Stimulated activated CD4-positive, alpha-beta T cell treated with anti-CD3 and anti-CD28 coated beads, Interleukin-1b, Interleukin-23, amount 100 ng/mL, for 1 hour (primary cell): ENCODE measurements at places on chromosomes 4 and X.

DNA sequence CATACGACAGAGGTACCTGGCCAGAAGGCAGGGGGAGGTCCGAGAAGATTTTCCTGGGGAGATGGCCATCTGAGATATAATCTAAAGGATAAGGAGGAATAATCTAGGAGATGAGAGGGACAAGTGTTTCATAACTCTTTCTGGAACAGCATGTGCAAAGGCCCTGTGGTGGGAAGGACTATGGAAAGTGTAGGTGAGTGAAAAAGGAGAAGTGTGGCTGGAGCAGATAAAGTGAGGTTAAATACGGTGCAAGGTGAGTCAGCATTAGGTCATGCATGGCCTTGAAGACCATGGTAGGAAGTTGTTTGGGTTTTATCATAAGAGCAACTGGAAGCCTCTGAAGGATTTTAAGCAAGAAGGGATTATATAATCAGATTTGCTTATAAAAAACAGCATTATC lies 34.6 kb upstream of the MTM1 start:
- no peak for DNase-seq

GRCh38 chr4:176043838-176044588 lies 21.6 kb upstream of the WDR17 start:
- DNase-seq, result no peak

GRCh38 chr4:174133551-174133950 lies 149.9 kb downstream of the FBXO8 start:
- no peak for DNase-seq

GRCh38 chrX:115491766-115492165 lies 69.2 kb upstream of the PLS3 start:
- no peak for DNase-seq

DNA sequence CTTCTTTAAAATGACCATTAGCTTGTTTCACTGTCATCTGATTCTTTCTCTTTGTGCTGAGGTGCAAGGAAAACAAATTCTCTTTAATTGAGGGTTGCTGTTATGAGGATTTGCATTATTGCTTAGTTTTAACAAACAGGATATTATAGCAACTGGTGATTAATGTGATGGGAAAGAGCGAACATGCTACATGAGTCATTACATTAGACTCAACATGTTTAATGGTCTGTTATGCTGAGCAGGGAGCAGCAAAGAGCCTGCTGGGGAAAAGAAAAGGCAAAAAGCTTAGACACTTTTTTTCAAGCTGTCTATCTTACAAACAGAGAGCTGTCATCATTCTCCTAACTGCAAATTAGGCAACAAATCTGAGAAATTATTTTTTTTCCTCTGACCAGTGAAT lies 230.5 kb upstream of the LCORL start:
- DNase-seq, result no peak

DNA sequence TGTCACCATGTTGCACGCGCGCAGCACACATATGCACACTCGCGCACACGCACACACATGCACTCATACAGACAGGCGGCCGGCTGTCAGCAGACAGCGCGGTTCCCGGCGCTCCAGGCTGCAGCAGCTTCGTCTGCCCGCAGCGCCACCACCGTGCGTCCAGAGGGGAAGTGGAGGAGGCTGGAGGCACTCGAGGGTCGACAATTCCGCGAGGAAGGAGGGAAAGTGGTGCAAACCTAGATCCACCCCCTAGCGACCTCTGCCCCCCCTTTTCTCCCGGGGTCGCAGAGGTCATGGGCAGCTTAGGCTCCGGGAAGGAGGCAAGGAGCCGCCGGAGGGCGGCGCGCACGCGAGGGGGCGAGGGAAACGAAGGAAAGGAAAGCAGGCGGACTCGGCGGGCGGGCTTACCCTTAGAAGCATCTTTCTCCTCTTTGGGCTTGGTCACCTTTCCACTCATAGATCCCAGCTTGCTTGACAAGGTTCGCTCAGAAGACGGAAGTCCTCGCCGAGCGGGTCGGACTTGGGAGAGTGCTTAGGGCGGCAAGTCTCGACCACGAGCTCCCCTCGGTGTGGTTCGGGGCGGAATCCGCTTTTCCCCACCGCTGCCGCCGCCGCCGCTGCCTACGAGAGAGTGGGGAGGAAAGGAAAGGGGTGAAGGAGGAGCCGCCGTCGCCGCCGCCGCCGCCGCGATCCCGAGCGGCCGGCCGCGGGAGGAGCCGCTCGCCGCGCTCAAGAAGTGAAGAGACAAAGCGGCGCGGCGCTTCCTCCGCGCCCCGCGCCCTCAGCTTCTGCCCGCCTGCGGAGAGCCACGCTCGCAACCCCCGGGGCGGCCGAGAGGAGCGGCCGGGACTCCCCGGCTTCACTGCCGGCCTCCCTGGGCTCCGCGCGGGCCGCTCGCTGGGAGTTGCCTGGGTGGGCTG lies 326.6 kb upstream of the F9 start:
- DNase-seq, result no peak

DNA sequence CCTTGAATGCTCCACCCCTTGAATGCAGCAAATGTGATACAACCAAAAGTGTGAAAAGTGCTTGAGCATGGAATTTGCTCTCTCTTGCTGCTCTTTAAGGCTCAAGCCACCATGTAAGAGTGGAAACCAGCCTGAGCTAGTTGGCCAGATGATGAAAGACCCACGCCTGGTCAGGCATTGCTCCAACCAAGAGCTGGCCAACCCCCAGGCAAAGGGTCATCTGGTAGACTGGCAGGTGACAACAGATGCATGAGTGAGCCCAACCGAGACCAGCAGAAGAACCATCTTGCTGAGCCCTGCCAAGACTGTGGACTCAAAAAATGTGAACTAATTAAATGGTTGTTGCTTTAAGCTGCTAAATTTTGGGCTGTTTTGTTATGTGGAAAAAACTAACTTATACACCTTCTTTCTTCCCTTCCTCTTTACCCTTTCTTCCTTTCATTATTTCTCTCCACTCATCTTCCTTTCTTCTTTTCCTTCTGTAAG lies 32.7 kb downstream of the ADGRG2 start:
- no peak for DNase-seq

- peak; percentile 7 for DNase-seq
Observed at GRCh38 chr4:87150498-87151261, 69.7 kb downstream of the KLHL8 start.

DNA sequence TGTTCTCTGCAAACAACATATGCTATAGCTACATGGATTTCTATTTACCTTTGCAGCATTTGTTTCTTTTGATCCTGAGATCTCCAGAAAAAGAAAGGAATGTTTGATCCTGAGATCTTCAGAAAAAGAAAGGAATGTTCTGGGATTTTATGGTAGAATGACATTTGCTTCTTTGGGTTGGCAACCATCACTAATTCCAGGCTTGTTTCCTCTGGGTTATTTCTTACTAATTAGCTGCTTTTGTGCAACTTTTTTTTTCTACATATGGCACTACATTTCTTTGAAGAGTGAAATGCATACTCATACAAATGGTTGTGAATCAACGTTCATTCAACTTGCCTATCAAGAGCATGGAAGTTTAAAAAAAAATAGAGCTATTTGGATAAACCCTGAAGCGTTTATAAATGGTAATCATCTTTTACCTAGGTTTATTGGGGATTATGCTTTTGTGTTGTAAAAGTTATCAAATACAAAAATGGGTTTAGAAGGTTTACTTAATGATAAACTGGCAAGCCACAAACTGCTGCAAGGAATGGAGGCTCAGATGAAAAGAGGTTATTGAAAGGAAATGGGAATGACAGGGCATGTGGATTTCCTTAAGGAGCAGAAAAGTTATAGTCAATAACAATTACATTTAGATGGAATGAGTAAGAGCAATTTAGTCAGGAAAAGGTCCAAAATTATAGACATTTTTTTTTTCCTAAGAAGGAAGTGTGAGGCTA lies 95.6 kb upstream of the PCDH18 start:
- DNase-seq, result no peak

DNA sequence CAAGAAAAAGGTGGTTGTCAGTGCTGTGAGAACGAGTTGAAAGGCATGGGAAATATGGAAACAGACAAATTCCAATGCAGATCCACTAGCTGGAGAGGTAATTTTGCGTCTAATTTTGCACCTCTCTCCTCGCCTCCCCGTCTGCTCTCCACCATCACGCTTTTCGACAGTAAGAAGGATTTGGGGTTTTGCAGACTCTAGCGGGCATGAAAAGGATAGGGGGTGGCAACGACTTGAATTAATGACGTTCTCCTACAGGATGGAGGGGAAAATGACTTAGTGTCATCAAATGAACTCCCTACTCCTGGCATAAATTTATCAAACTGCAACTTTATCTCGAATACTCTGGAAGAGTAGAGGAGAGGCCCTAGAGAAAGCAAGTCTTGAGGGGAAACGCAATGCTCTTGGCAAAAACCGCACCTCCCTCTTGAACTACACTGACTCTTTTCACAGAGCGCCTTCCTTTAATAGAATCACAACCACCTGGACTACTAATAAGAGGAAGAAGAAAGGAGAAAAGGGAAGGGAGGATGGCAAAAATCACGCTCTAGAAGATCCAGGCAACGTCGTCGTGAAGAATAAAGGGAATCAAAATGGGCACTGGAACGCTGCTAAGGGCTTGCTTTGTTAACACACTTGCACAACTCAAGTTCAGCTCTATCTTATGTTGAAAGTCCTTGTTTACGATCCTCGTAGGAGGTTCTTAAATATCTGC lies 871 bp upstream of the SLITRK2 start:
- no peak for DNase-seq

GRCh38 chr4:152961014-152961772 lies 25.1 kb downstream of the FHDC1 start:
- no peak for DNase-seq
